ENCODE measurements at places on chromosomes 7 and 10.
A peak's percentile ranks its signal among the peaks of the same experiment; 100 is the strongest.

- no peak for DNase-seq
These were observed 22.2 kb upstream of the WNT16 start for GRCh38 chr7:121306565-121306964.

DNA sequence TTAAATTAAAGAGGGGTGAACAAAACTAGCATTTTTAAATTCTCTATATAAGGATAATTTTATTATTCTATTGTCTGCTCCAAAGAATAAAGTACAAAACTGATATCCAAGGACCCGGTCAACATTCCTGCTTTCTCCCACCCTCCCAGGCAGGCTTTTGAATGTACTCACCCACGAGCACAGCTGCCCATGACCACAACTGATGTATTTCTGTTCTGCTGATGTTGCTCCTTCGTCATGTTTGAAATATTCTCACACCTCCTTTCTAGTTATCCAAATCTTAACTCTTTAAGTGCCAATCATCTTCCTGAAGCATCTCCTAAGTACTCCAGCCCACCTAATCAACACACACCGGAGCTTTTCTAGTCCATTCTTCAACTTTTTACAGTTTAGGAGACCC is 46.7 kb downstream of the CALD1 start:
- DNase-seq: peak; percentile 34

GRCh38 chr7:117667456-117667855 is 187.6 kb downstream of the CFTR start:
- DNase-seq: no peak

DNA sequence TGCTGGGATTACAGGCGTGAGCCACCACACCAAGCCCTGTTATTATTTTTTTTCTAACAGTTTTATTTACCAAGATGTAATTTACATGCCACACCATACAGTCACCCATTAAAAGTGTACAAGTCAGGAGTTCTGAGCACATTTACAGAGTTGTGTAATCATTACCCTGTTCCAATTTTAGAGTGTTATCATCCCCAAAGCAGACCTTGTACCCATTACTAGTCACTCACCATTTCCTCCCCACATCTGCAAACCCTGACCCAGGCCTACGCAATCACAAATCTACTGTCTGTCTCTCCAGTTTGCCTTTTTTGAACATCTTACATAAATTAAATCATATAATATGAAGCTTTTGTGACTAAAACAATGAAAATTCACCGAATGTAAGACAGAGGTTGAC is 402.9 kb upstream of the FOXK1 start:
- DNase-seq: no peak

DNA sequence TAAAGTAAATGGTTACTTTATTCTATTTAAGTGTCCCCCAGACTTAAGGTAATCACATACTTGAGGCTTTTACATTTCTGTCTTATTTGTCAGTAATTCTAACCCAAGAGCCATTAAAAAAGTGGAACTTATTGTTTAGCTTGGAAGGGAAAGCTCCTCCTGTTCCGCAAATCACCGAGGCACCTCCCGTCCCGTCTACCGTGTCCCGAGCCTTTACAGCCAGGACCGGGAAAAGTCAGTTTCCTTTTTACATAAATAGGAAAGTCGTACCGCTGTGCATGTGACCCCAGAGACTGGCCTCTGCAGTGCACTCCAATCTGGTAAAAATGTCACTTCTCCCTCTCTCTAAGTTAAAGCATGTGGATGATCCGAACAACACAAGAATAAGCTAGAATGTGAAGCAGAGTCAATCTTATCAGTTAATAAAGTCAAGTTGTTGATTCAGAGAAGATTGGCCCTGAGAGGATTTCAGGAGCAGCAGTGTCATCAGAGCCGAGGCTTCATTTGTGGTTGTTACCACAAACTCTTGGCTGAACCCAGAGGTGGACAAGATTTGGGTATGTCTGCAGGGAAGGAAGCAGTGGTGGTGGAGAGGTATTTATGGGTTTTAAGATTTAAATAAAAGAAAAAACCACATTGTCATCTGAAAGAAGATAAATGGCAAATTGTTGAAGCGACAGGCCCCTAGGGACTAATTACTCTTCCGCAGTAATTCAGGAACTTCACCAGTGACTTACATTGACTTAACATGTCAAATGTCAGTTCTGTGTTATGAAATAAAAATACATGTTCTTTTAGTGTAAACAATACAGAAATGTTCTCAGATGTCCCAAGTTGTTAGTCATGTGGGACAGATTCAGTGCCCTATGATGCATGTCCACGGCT is 316.6 kb upstream of the ZNF32 start:
- no peak for DNase-seq

GRCh38 chr7:131843898-131844331 is 287.5 kb upstream of the PODXL start:
- DNase-seq: no peak

DNA sequence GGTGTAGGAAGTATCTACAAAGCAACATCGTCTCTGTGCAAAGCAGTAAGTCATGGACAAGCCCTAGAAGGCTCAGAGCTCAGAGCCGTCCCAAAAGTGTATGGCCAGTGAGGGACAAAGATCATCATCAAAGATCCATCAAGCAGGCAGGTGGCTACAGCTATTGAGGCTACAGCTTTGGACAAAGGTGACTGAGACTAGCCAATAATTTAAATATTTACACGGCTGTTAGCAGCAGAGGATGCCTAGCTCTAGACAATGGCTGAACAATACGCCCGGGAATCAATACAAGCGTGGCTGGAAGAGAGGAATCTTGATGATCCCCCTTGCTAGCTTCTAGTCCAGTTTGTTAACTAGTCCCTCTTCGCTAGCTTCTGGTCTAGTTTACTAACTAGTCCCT is 17.9 kb downstream of the NMT2 start:
- DNase-seq: no peak

GRCh38 chr7:92547579-92547978 is 19.0 kb downstream of the RBM48 start:
- no peak for DNase-seq

DNA sequence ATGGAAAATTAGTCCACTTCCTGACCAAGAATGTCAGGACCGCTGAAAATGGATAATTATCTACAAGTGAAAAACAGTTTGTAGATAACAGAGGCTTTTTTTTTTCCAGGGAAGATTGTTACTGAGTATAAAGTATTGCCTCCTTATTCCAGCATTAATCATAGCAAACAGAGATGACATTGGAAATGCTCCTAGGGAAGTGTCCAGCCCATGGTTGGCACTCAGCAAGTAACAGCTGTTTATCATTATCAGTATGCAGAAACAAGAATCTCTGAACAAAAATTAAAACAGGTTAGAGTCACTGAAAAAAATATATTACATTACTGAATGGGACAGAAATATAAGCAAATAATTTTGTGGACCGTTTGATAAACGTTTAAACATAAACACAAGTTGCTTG is 14.6 kb downstream of the FGL2 start:
- DNase-seq: no peak

DNA sequence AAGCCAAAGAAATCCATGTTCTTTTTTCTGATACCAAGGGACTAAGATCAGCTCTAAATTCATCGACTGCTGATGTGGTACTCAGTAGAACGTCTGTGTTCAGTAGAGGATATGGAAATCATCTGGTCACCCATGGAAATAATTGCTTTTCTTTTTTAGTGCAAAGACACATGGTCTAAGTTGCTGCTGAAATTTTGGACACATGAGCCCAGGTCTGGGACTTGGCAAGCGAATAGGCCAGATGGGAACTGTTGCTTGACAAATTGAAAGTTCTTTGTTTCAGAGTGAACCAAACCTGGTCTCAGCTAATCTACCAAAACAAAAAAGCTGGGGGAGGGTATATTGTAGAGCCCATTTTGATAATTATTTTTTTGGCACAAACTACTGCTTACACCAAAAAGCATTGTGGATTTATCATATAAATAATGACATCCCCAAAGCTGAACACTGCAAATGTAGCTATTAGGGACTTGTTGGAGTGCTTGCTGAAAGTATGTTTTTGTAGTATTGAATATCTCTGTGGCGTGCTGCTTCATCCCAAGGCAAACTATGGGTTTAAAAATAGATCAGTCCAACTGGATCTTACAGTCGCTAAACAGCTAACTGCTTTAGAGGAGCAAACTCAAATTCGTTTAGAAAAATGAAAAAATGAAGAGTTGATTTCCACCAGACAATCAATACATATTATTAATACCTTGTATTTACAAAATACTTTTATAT is 144.7 kb downstream of the TRIL start:
- DNase-seq: no peak

DNA sequence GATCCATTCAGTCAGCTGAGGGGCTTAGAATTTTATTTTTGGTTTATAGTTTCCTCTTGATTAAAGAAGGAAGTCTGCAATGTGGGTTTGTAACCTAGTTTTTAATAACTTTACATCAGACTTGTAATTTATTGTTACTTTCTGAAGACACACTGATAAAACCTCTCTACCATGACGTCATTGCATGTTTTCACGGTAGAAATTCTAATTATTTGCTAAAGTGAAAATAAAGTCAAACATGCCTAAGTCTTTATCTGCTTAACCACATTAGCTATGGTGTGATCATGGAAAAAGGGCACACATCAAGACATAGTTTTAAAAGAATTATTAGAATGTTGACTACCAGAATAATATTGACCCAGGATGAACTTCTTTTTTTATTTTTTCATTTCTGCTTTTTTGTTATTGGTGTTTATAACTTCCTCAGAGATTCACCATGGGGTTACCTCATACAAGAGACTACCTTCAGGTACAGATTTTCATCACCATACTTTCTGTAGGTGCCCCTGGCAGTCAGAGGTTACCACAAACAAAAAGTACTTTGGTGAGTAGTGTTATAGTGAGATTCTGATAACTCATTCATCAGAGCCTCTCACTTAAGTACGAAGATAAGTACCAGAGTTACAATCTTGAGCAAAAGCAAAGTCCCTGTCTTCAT is 7.0 kb upstream of the PANK1 start:
- no peak for DNase-seq

DNA sequence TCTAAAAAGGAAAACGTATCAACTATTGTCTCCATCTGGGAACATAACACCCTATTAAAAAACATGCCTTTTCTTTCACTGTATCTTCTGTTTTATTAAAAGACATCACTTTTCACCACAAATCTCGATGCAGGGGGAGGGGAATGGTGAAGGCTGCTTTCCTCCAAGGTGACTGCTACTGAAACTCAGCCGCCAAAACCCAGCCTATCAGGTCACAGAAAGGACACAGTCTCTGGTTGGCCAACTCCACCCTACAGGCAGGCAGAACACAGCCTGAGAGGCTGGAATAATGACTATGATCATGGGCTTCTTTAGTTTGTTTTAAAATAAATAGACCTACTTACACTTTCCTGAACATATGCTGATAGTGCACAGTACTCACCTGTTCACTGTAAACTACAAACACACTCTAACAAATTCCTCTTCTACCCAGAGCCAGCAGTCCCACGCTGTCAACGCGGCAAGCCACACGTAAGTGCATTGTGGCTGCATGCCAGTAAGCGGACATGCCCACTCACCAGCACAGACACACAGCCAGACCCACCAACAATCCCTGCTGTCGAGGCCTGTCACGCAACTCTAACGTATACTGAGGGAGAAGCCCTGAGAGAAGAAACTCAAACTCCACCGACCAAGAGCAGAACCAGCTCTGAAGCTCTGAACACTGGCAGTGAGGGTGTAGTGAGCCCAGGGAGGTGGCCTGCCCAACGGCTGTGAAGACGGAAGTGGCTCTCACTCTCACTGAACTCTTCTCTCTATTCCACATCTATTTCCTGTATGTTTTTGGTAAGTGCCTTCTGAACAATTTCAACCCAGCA is 41.8 kb downstream of the NCAPG2 start:
- no peak for DNase-seq

- no peak for DNase-seq
These were observed 37.4 kb downstream of the ZNRF2 start for GRCh38 chr7:30321882-30322192.

GRCh38 chr7:156473476-156474240 is 166.9 kb upstream of the RNF32 start:
- DNase-seq: no peak

- peak; percentile 47 for DNase-seq
These were observed 771.2 kb downstream of the NXPH1 start for GRCh38 chr7:9204571-9204970.

GRCh38 chr10:95276367-95277200 is 14.2 kb downstream of the PDLIM1 start:
- DNase-seq: no peak

DNA sequence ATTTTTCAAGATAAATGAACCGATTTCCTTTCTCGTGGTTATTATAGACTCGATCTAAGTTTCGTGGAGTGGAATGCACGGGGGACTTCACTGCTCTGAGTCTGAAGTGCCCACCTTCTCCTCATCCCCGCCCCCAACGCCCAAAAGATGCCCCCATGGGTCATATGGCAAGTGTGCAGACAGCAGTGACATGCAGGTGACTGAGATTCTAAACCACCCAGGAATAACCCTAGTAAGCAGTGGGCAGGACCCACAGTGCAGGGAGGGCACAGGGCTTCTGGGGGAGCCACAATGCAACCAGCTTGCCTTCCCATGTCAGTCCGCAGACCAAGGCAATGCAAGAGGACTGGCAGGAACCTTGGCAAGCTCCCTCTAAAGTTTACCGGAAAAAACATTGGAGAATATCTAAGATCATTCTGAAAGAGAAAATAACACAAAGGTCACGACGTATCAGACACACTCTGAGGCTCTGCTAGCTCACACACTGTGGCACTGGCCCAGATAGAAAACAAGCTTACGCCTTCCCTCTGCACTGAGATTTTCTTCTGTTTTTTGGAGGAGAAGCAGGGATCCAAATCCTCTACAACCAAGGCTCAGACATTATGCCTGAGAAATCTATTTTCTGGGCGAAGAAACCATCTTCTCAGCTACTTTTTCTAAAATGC is 239.6 kb downstream of the MAD1L1 start:
- DNase-seq: no peak

GRCh38 chr10:100020886-100021253 is 11.1 kb upstream of the DNMBP start:
- DNase-seq: no peak

DNA sequence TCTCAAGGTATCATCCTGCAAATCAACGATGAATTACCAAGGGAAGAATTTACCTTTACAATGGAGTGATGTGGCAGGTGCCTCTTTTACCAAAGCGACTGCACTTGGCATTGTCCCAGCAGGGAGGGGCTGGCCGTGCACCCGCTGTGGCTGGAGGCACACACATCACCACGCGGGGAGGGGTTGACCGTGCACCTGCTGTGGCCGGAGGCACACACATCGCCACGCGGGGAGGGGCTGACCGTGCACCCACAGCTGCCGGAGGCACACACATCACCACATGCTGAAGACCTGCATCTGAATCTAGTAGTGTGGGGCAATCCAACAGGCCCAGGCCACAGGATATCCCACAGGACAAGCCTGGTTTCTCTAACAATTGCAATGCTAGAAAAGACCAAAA is 493.5 kb downstream of the DNAJB6 start:
- no peak for DNase-seq

DNA sequence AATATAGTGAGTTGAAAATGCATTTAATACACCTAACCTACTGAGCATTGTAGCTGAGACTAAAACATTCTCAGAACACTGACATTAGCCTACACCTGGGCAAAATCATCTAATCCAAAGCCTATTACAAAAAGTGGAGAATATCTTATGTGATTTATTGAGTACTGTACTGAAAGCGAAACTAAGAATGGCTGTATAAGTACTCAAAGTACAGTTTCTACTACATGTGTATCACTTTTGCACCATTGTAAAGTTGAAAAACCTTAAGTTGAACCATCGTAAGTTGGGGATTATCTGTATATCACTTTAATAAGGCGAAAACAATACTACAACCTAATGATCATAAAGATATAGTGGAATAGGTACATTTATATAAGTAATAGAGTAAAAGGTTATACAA is 45.4 kb upstream of the GRB10 start:
- DNase-seq: no peak

- no peak for DNase-seq
These were observed 30.6 kb downstream of the PALD1 start for GRCh38 chr10:70508912-70509756.
